ENCODE measurements at places on chromosomes 4 and X. TPM values are rescaled to one million over a fixed set of nuclear protein-coding genes. Genes with fewer than 3 reads are reported as not detected.

DNA sequence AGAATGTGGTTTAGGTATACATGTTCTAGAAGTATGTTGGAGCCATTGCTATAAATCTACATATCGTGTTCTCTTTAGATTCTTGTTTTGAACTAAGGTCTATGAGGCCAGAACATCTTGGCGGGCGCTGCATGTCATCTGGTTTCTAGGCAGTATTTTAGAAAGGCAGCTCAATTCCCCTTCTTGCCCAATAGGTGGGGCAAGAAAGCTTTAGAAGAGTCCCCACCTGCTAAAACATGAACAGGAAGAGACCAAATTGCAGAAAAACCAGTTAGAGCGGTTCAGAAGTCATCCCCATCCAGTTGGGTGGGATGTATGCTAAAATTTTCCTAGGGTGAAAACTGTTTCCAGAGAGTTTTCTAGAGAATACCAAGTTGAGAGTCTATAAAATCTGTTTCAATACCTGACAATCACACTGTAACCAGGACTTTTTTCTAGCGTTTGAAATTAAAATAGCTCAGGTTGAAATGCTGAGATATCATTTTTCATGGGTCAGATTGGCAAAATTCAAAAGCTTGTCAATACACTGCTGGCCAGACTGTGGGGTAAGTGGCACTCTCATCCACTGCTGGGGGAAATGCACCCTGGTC, 17.5 kb upstream of the SH3KBP1 start:
- no peaks in the 10 kb centered on the region for H3K27me3 ChIP-seq
- DNase-seq: peak; percentile 63
- no peaks in the 10 kb centered on the region for H3K36me3 ChIP-seq
- no peaks in the 10 kb centered on the region for H3K4me1 ChIP-seq
- no peak overlapping the region for H3K4me3 ChIP-seq

DNA sequence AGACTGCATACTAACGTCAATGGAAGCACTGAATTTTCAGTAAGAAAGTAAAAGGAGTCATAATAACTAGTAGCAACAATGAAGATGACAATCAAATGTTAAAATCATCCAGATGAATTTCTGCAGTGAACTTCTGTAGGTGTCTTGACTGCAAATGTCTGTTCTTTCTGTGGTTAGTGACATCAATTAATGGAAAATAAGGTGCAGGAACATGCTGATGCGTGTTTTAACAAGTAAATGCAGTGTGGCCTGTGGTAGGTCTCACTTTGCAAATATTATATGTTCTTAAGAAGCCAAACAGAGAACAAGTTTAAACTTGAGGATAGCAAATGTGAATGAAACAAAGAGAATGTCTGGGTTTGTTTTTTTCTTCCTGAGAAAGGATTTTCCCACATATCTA, 2.6 kb upstream of the DTHD1 start:
- H3K4me3 ChIP-seq: no peak overlapping the region
- H3K36me3 ChIP-seq: no peaks in the 10 kb centered on the region
- no peak overlapping the region for H3K27ac ChIP-seq

GRCh38 chr4:112926819-112927218, 122.6 kb upstream of the ANK2 start:
- H3K27ac ChIP-seq: no peak overlapping the region
- no peaks in the 10 kb centered on the region for H3K27me3 ChIP-seq
- H3K36me3 ChIP-seq: no peaks in the 10 kb centered on the region
- no peaks in the 10 kb centered on the region for H3K4me1 ChIP-seq
- H3K4me3 ChIP-seq: no peak overlapping the region

- H3K4me3 ChIP-seq: no peak overlapping the region
Observed at GRCh38 chr4:107094976-107095375, 58.9 kb upstream of the DKK2 start.

LRIT3 gene
- total RNA-seq: not detected

DNA sequence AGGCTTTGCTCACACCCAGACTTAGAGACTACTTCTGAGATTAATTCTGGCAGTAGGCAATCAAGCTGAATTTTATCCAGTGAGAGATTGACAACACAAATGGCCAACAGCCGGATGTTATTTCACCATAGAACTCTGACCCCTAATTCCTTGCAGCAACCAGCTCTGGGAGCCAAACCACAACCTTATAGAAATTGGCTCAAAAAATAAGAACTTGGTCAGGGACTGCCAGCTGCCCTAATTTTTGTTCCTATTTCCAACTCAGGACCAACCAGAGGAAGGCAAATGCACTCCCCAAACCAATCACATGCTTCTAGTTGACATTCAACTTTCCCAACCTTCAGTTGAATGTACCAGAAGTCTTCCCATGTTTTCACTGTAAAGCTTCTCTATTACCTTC, 269.7 kb downstream of the HS3ST1 start:
- H3K27ac ChIP-seq: no peak overlapping the region
- no peaks in the 10 kb centered on the region for H3K27me3 ChIP-seq
- DNase-seq: no peak
- no peaks in the 10 kb centered on the region for H3K36me3 ChIP-seq
- H3K4me1 ChIP-seq: no peaks in the 10 kb centered on the region
- no peak overlapping the region for H3K4me3 ChIP-seq

DNA sequence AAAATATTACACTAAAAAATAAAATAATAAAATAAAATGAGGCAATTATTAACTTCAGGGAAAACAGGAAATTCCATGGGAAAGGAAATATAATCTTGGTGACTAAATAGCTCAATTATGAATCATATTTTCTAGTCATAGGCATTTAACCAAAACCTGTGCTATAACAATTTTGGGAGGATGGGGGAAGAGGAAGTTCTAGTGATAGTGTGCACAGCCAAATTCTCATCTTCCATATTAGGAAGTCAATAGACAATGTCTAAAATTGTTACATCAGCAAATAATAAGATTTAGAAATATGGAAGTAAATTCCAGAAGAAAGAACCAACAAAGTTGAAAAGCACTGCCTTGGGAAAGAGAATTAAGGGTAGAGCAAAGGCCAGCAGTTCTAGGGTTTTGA, 2.8 kb downstream of the AWAT2 start:
- H3K36me3 ChIP-seq: no peaks in the 10 kb centered on the region
- no peak overlapping the region for H3K4me3 ChIP-seq
- H3K27me3 ChIP-seq: peaks cover 7% of the 10 kb centered on the region
- peaks cover 2% of the 10 kb centered on the region for H3K4me1 ChIP-seq

FRYL gene
- total RNA-seq: 77.4 TPM

TMPRSS11B gene
- not detected for total RNA-seq

- no peak overlapping the region for H3K4me3 ChIP-seq
- H3K27ac ChIP-seq: no peak overlapping the region
- peak; percentile 49 for DNase-seq
- no peaks in the 10 kb centered on the region for H3K4me1 ChIP-seq
Observed at GRCh38 chrX:40809210-40809609, 73.9 kb upstream of the MED14 start.

KIAA1210 gene
- not detected for total RNA-seq

DNA sequence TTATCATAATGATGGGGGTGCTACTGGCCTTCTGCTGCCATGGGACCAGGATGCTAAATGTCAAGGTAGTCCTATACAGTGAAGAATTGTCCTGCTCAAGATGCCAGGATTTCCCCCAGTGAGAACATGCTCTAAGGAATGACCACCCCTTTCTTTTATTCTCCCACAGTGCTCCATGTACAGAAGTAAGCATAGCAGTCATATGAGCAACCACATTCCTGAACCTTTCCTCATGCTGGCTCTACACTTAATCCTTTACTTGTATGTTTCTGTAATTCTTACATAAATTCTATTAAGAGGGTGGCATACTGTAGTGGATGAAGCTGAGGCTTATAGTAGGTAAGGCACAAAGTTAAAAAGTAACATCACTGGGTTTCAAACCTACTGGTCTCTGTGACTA, 20.2 kb downstream of the CYP2U1 start:
- peak; percentile 89 for DNase-seq
- H3K27ac ChIP-seq: peak overlapping the region; percentile 35
- peaks cover 5% of the 10 kb centered on the region for H3K36me3 ChIP-seq

- H3K27me3 ChIP-seq: no peaks in the 10 kb centered on the region
- H3K36me3 ChIP-seq: no peaks in the 10 kb centered on the region
- DNase-seq: peak; percentile 16
- no peak overlapping the region for H3K4me3 ChIP-seq
Observed at GRCh38 chrX:33339219-33339618, 127.9 kb upstream of the DMD start.

ARMCX1 gene
- total RNA-seq: 22.9 TPM

DNA sequence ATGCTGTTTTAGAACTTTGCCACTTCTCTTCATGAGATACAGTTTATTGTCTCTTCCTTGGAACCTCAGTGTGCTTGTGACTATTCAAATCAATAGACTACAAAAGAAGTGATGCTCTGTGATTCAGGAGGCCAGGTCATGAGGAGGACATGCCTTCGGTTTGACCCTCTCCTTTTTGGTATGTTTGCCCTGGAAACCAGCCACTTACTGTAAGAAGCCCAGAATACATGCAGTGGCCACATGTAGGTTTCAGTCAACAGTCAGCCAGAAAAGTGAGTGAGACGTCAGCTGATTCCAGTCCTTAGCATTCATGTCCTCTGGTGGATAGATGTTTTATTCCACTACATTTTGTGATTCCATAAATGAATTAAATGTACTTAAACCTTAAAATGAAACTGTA, 328.7 kb downstream of the PCDH18 start:
- H3K4me1 ChIP-seq: no peaks in the 10 kb centered on the region
- H3K27me3 ChIP-seq: no peaks in the 10 kb centered on the region
- H3K4me3 ChIP-seq: no peak overlapping the region
- H3K27ac ChIP-seq: no peak overlapping the region

DNA sequence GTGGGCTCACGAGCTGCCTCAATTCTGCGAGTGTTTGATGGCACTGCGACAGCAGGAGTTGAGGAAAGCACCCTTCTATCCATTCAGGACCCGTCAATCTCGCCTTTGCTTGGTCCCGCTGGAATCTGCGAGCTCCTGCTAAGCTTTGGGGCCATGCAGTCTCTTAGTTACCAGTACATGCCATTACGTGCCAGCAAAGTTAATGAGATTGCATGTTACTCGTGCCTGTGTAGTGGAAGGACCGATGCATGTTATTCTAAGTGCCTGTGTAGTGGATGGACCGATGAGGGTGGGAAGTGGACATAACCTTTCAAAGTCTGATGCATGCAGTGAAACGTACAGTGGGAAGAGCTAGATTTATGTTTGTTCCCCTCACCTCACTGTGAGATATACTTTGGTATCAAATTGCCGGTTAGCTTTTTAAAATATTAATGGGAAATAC, 569 bp downstream of the RPS3A start:
- peak overlapping the region; percentile 82 for H3K27ac ChIP-seq
- H3K36me3 ChIP-seq: peaks cover 20% of the 10 kb centered on the region
- no peaks in the 10 kb centered on the region for H3K4me1 ChIP-seq
- H3K27me3 ChIP-seq: no peaks in the 10 kb centered on the region

DNA sequence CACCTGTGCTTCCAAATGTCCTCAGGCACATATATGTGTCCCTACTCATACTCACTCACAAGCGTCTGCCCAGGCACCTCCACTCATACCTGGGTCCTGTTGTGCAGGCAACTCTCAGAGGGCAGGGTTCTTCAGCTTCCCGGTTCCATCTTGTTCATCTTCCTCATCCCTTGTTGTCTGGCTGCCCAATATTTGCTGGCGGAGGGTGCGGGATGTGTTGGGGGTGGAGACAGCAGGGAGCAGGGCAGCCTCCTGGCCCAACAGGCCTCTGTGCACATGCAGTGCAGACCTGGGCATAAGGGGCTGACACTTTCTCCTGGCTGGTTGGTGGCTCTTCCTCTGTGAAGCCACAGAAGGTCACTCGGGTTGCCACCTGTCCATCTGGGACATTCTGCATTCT, 32.1 kb downstream of the NBDY start:
- no peak overlapping the region for H3K4me3 ChIP-seq
- no peak overlapping the region for H3K27ac ChIP-seq
- H3K27me3 ChIP-seq: no peaks in the 10 kb centered on the region

DNA sequence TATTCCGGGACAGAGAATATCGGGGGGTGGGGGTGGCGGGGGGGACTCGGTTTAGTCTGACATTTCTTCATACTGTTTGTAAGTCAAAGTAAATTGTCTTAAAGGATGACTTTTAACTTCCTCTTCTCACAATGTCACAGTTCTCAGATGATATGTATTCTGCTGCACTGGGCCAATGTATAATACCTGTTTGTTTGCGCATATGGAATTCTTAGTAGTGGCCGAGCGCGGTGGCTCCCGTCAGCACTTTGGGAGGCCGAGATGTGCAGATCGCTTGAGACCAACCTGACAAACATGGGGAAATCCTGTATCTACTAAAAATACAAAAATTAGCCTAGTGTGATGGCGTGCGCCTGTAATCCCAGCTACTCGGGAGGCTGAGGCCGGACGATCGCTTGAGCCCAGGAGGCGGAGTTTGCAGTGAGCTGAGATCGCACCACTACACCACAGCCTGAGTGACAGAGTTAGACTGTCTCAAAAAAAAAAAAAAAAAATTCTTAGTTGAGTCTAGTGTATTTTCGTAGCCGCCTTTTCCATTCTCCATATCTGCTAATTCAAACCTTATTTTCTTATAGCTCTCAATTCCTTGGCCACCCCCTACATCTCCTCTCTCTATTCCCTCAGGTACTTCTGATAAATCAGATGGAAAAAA, 851 bp downstream of the POLR2B start:
- no peaks in the 10 kb centered on the region for H3K4me1 ChIP-seq
- no peaks in the 10 kb centered on the region for H3K27me3 ChIP-seq
- H3K4me3 ChIP-seq: peak overlapping the region; percentile 83

DNA sequence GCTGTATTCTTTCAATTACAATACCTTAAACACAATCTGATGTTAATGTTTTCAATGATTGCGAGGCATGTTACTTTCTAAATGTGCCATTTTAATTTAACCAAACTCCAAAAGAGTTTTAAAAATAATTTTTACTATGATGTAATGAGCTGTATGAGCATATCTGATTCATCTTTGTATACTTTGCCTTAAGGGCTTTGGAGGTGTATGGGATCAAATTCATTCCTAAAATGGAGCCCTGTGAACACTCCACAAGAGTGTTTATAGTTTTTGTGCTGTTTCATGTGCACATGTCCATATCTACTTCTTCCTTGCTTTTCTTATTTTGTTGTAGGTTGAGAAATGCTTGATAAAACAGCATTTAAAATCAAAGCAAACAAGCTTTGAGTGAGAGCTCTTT, 82.4 kb downstream of the ATP10D start:
- H3K4me3 ChIP-seq: no peak overlapping the region
- H3K27ac ChIP-seq: no peak overlapping the region
- peaks cover 21% of the 10 kb centered on the region for H3K36me3 ChIP-seq
- H3K27me3 ChIP-seq: no peaks in the 10 kb centered on the region
- peak; percentile 43 for DNase-seq
- H3K4me1 ChIP-seq: peaks cover 2% of the 10 kb centered on the region

- H3K27me3 ChIP-seq: no peaks in the 10 kb centered on the region
- H3K36me3 ChIP-seq: no peaks in the 10 kb centered on the region
- no peak overlapping the region for H3K27ac ChIP-seq
- no peaks in the 10 kb centered on the region for H3K4me1 ChIP-seq
- no peak overlapping the region for H3K4me3 ChIP-seq
Observed at GRCh38 chr4:59704616-59705015, 1495.5 kb upstream of the ADGRL3 start.

ARAP2 gene
- 1.8 TPM for total RNA-seq

DNA sequence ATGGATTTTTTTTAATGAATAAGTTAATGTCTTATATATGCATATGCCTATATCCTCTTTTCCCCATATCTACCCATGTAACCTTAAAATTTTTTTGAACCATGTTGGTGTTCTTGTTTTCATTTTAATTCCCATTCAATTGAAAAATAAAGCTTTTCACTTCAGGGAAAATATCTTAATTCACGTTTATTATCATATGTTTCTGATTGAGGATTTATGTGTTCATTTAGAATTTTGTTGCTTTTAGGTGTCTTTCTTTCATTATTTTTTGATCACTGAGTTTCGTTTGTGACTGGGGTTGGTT, 29.1 kb downstream of the HADH start:
- DNase-seq: no peak
- H3K4me3 ChIP-seq: no peak overlapping the region
- no peaks in the 10 kb centered on the region for H3K27me3 ChIP-seq
- peaks cover 5% of the 10 kb centered on the region for H3K36me3 ChIP-seq

- peaks cover 13% of the 10 kb centered on the region for H3K27me3 ChIP-seq
- no peaks in the 10 kb centered on the region for H3K36me3 ChIP-seq
- no peak overlapping the region for H3K4me3 ChIP-seq
Observed at GRCh38 chr4:38328989-38329729, 334.8 kb upstream of the KLF3 start.
